Tracheal epithelial cell (primary cell): ENCODE measurements at places on chromosomes 1 and 21. TPM values are rescaled to one million over a fixed set of nuclear protein-coding genes. Genes with fewer than 3 reads are reported as not detected.

Gene KRTAP19-1
- total RNA-seq = 0.24 TPM in 1 of 2 replicates, not detected in the other

Gene LIPI
- not detected in 2 replicates for total RNA-seq

Gene ZNF593OS
- total RNA-seq = not detected in 2 replicates

Gene REN
- not detected in 2 replicates for total RNA-seq

Gene NBPF6
- total RNA-seq = not detected in 2 replicates

Gene GABRD
- 0.24 TPM in 1 of 2 replicates, not detected in the other for total RNA-seq

Gene S100A7
- total RNA-seq = 1.4 TPM in 1 of 2 replicates, not detected in the other

Gene FHAD1
- total RNA-seq = not detected in 2 replicates

Gene SPATA45
- total RNA-seq = not detected in 2 replicates

Gene CELSR2
- total RNA-seq = 28.4 and 29.6 TPM in 2 replicates

Gene KISS1
- 0.48 TPM in 1 of 2 replicates, not detected in the other for total RNA-seq

Gene CELA2A
- total RNA-seq = not detected in 2 replicates

Gene CACNA1E
- not detected in 2 replicates for total RNA-seq

Gene GJB3
- total RNA-seq = 160 and 174 TPM in 2 replicates

Gene KRTAP10-7
- total RNA-seq = not detected in 2 replicates

Gene SMCP
- total RNA-seq = not detected in 2 replicates

Gene KRTAP10-11
- not detected in 2 replicates for total RNA-seq

Gene SYT2
- total RNA-seq = under 0.01 TPM in 1 of 2 replicates, not detected in the other

Gene CELF3
- total RNA-seq = not detected in 2 replicates

Gene EPHA2
- 123 and 144 TPM in 2 replicates for total RNA-seq

Gene AKIRIN1
- total RNA-seq = 40.7 and 56.1 TPM in 2 replicates

Gene CD1C
- not detected in 2 replicates for total RNA-seq

Gene AMY1C
- not detected in 2 replicates for total RNA-seq

Gene GJC2
- total RNA-seq = 1.7 TPM in 2 replicates

Gene LRRC47
- total RNA-seq = 52.8 and 61.8 TPM in 2 replicates

Gene LRRC7
- total RNA-seq = not detected in 2 replicates

Gene FAM72B
- total RNA-seq = 0.24 TPM in 1 of 2 replicates, not detected in the other

Gene NUDT17
- 2.7 and 3.2 TPM in 2 replicates for total RNA-seq

Gene FYB2
- total RNA-seq = 0.24 TPM in 1 of 2 replicates, not detected in the other

Gene LDLRAD1
- total RNA-seq = under 0.01 and 0.64 TPM in 2 replicates

Gene DIO1
- total RNA-seq = not detected in 2 replicates

Gene KRTAP21-2
- not detected in 2 replicates for total RNA-seq

Gene IFI16
- 31.6 and 65.9 TPM in 2 replicates for total RNA-seq
